ENCODE measurements at places on chromosomes 4 and X.

DNA sequence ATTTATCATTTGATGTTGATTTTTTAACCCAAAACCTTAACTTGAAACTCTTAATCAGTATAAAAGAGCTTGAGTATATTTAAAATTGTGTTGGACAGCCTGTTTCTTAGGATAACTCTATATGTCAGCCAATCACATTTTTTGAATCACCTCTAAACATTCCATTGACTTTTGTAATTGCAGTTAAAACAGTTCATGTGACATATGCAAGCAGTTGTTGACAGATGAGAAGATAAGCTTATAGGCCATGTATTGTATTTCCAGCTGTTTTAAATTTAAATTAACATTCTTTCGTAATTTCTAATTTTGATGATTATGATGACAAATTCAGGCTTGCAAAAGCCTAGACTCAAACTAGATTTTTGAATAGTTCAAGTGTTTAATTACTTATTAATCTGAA, 17.4 kb downstream of the VEGFC start:
- DNase-seq = no peak

- no peak for DNase-seq
Measured at GRCh38 chr4:42625329-42625728, 31.6 kb downstream of the ATP8A1 start.

DNA sequence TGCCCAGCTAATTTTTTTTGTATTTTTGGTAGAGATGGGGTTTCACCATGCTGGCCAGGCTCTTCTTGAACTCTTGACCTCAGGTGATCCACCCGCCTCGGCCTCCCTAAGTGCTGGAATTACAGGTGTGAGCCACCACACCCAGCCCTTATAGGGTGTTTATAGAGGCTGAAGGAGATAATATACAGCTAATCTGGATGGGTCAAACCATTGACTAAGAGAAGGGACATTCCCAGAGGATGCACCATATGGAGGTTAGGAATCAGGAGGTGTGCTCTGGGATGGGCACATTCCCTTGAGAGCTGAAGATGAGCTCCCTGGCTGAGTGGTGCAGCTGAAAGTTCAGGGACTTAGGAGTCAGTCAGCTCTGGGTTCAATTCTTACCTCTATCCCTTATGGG, 68.3 kb upstream of the SHISA3 start:
- no peak for DNase-seq

DNA sequence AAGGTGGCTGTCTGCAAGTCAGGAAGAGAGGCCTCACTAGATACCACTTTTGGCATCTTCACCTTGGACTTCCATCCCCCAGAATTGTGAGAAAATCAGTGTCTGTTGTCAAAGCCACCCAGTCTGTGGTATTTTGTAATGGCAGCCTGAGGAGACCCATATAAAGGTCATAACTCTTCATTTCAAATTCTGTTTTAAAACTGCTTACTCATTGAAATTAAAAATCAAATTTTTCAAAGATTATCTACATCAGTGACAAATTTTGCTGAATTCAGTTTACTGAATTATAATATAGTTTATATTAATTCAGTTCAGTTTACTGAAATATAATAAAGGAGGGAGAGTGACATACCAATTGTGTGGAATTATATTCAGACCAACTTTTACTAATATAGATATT, 133.1 kb upstream of the IL15 start:
- no peak for DNase-seq

DNA sequence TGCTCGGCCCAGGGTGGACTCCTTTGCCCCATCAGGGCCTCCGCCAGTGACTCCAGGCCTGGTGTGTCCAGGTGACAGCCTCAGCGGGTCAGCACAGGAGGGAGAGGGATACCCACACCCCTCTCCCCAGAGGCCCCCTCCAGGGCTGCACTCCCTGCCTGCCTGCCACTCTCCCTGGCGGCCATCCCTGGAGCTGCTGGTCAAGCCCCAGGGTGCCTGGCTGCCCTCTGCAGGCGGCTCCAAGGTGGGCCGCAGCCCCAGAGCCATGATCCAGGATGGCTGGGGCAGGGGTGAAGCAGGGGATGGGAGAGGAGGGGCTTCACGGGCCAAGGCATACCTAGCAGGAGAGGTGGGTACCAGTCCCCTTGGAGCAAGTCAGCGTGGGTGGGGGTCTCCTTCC, 3.8 kb downstream of the FGFRL1 start:
- no peak for DNase-seq

- DNase-seq = peak; percentile 7
Measured at GRCh38 chr4:11954093-11954492, 525.4 kb upstream of the HS3ST1 start.

GRCh38 chr4:8685831-8686230, 93.3 kb downstream of the CPZ start:
- DNase-seq = no peak

GRCh38 chrX:29541038-29541437, 674.3 kb upstream of the MAGEB2 start:
- no peak for DNase-seq

- no peak for DNase-seq
Measured at GRCh38 chr4:143241892-143242291, 57.2 kb downstream of the USP38 start.

DNA sequence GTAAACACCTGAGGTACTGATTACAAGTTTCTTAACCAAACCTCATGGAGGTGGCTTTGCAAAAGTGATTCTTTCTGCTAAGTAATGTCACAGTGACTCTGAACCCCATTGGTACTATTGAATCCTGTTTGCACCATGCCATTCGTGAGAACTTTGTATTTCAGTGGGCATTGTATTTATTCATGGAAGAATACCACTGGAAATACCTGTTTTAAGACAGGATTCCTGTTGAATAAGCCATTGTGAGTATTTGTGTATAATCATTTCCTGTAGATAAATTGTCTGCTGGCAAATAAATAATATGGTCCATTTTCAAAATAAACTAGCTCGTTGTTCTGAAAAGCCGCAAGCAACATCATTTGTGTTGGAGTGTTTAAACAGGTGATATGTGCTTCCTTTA, 136.4 kb upstream of the GUCY1A1 start:
- DNase-seq = no peak

DNA sequence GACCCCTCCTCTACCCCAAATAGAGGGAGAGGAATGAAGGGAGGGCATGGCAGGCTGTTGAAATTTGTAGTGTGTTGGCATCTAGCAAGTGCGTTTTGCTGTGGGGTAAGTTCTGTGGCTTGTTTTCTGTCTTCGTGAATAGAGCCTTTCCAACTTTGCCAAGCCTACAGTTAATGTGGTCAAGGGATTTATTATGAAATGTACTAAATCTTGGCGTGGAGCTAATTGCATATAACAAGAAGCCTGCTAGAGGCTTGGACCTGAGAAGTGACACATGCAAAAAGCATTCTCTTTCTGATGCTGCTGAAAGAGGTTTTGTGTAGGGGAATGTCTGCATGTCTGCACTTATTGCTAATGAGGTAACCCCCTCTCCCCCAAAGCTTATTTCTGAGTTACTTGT, 132.2 kb downstream of the BMPR1B start:
- DNase-seq = no peak

DNA sequence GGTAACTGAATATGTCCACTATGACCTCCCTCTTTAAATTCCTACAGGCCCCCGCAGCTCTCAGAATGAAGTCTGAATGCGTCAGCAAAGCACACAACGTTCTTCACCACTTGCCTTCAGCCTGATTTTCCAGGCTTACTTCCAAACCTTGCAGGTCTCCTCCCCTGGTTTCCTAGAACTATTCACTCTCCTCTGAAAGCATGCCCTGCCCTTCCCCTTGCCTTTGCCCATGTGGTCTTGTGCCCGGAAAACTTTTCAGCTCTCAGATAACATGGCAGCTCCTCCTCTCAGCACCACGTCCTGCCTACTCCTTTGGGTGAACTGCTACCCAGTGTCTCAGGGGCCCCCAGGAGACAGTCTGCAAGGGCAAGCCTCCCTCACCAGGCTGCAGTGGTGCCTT, 268.5 kb upstream of the LDB2 start:
- no peak for DNase-seq

DNA sequence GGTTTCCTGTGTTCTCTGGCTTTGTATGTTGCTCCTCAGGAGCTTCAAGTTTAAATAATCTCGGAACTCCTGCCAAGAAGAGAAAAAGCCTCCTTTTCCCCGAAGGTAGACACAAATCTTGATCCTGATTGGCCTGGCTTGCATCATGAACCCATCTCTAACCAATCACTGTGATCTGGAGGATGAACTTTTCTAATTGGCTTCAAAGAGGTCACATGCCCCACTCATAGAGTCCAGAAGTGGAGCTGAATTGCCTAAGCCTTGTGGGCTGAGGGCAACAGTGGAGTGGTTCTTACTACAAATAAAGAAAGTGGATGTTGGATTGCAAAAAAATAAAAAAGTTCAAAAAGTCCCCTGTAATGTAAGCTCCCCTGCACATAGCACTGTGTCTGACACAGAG, 245.9 kb downstream of the MID1IP1 start:
- no peak for DNase-seq

DNA sequence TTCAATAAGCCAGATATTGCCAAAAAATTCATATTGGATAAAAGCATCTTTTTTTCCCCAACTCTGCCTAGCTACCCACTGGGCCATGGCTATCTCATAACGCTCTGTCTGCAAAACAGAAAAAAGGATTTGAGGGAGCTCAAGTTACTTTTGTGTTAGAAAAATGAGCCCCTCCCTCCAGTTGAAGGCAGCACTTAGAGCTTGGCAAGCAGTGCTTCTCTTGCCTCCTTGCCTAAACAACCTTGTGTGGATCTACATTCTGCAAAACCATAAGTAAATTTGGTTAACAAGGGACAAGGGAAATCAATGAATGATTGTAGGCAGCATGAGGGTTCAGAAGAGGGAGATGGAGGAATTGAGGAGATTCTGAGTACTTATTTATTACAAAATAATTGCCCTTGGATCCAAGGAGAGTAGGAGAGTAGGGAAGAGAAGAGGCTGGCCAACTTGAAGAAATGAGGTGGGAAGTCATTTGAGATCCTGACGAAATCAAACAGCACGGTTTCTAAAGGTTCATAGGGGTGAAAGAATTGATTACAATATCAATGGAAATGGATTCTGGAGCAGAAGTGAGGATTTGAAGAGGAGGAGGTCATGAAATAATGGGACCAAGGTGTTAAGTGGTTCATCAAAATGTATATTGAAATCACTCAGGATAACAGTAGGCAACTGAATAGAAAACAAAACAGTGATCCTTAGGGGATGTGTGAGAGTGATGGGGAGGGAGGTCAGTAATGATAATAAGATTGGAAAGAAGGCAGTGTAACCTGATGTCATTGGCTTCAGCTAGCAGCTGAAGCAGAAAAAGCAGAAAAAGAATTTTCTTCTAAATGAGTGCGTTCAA, 434.8 kb upstream of the IGFBP7 start:
- no peak for DNase-seq

DNA sequence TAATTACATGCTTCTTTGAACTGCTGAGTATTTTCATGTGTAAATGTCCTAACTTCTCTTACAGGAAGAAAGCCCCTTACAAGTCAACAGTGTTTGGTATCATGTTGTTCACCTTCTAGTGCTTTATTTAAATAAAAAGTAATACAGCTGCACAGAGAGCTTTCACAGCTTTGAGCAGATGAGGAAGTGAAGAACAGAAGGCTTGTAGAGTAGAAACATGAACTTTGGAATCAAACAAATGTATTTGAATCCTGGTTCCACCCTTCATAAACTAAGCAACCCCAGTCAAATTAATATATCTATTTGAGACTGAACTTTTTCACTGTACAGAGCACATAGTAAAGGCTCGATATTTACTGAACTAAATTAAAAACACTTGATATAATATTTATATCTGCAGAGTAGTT, 120.5 kb downstream of the CAMK2D start:
- no peak for DNase-seq

DNA sequence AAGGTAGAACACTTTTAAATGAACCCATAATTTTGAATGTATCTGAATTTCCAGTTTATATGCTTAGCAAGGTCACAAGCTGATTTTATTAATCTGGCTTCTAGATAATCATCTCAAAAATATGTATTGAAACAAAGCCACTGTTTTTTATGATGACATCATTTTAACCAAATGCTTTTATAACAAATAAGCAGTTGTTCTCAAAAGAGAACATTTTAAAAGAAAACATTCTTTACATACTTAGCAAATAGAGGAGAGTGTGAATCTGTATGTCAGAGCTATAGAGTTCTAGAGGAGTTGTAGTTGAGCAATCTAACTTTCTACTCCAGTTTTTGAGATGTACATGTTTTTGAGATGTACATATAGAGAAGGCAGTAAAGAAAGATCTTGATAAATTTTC, 42.5 kb downstream of the LAMP2 start:
- DNase-seq = no peak

DNA sequence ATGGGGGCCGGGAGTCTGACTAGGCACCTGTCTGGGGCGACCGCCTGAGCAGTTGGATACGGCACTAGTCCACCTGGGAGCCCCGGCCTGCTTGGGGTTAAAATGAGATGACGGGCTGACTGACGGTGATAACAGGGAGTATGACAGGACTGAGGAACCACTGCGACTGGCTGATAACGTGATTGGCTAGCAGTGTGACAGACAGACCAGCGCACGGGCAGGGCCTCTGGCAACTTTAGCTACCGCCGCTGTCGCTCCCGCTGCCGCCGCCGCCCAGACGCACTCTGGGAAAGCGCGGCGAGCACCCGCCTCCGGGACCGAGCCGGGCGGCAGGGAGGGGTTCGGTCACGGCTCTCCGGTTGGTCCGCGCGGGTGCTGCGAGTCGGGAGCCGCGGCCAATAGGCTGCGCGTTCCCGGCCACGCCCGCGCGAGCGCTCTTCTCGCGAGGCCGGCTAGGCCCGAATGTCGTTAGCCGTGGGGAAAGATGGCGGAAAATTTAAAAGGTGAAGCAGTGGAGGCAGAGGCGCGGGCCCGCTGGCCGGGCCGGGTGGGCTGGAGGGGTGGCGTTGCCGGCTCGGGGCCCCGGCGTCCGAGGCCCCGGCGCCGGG, at the start of gene SUV39H1:
Gene SUV39H1 (plus strand): TSS at position 434 of the 608 bp plus-strand sequence. CDS start 51 bp downstream, at position 485.
- DNase-seq = peak; percentile 88

- DNase-seq = no peak
Measured at GRCh38 chrX:97705936-97706335, 822.2 kb downstream of the RPA4 start.

DNA sequence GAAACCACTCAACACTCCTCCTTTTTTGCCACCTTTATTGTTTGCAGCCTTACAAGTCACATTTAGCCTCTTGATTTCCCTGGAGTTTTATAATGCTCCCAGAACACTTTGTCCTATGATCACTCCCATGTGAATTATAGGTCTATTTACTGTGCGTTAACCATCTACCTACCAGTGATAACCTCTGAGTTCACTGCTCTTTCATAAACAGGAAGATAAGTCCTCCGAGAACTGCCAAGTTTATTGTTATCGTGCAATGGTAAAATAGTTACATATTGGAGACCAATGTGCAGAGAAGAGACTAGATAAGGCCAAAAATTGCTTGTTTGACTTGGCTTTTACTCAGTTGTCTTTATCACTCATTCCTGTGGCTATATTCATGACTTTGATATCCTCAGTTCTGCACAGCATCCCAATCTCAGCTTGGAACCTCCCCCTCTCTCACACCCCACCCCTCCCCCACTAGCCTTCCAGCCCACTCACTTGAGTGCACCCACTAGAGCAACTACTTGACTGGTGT, 12.9 kb upstream of the NUDT9 start:
- DNase-seq = no peak

- no peak for DNase-seq
Measured at GRCh38 chr4:74418063-74418670, 26.8 kb upstream of the AREG start.

GRCh38 chr4:129998436-129999150, 902.6 kb downstream of the C4orf33 start:
- DNase-seq = no peak
